ENCODE measurements at places on chromosomes 4 and X.

DNA sequence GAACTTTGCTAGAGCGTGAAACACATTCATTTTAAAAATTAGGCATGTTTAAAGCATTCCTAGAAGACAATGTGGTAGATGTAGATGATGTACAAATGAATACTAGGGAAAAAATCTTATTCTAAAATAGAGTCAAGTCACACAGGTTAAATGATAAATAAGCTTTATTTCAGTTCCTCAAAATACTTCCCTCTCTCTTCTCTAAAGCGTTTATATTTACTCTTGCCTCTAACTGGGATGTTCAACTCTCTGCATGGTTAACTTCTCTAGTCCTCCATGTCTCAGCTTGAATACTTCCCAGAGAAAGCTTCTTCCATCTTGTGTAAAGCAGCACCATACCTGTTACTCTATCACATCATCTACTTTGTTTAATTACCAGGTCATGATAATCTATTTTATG is 30.9 kb upstream of the GLRA3 start:
- DNase-seq = no peak

DNA sequence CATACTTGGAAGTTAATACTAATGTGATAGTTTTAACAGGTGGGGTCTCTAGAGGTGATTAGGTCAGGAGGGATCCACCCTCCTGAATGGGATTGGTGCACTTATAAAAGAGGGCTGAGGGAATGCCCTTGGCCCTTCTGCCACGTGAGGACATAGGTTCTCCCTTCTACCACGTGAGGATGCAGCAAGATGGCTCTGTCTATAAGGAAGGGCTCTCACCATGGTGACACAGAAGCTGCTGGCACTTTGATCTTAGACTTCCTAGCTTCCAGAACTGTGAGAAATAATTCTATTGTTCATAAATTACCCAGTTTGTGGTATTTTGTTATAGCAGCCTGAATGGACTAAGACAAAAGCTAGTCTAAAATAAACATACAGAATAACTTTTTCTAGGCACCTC is 1.0 kb downstream of the AADAT start:
- DNase-seq = no peak

- DNase-seq = no peak
Measured at GRCh38 chr4:8274066-8274652, 4.6 kb downstream of the HTRA3 start.

DNA sequence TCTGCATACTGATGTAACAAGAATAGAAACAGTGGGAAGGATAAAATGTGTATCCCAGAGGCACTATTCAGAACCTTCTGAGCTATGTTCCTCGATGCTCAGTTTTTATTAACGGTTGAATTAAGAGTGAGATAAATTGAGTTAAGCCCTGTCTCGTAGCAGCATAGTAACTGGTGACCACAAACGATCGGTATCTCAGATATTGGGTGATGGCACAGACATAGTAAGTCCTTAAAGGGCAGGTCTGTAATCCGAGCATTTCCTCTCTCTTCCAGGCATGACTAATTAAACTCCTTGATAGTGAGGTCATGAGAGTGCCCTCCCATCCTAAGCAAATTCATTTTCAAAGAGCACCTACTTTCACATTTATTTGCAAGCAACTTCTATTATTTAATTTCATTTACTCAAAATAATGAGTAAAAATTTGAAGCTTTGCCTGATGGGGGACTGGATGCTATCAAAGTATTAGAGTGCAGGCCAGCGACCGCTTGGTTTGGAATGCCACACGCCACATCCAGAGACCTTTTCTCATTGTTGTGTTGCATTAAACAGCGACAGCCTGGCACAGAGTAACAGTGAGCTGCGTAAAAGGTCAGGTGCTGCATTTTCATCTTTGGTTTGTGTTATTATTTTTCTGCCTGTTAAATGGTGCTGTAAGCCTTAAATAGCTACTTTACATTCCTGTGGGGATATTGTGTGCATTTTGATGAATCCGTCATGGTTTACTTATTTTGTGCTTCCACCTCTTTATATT is 101.9 kb downstream of the PCDH7 start:
- DNase-seq = no peak

GRCh38 chr4:189826657-189827056 is 114.0 kb upstream of the FRG1 start:
- no peak for DNase-seq

All from astrocyte of the cerebellum (primary cell).